Stimulated activated CD4-positive, alpha-beta T cell treated with anti-CD3 and anti-CD28 coated beads, Interleukin-2, amount 100 ng/mL, for 4 hours (primary cell): ENCODE measurements at places on chromosomes 1 and 21.

DNA sequence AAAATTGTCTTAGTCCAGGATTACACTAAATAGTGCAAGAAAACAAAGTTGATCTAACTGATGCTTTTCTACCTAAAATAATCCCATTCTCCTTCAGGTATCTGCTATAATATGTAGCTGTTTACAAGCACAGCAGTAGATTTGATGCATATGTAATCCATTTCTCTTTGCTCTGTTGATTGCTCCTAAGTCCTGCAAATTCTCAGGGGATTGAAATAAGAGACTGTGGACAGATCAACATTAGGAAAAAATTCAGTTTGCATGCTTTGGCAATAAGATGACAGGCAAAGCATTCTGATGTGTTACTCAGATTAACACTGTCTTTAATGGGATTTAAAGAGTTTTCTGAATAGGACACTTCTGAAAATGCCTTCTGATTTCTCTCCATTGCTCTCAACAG lies 34.7 kb downstream of the RNF11 start:
- no peak for DNase-seq

DNA sequence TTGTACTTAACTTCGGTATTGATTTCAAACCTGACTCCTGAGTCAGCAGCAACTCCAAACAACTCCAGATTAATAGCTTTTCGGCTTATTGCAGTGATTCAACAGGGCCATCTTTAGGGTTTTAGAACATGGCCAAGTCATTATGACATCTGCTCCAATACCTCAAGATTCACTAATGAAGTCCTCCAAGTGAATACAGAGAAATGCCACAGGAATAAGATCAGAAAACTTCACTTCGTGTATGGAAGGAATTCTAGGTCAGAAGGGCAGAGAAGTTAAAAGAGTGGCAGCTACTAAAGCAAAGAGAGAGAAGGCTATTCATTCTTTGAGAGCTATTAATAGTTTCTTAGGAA lies 7.6 kb upstream of the C1orf116 start:
- no peak for DNase-seq

DNA sequence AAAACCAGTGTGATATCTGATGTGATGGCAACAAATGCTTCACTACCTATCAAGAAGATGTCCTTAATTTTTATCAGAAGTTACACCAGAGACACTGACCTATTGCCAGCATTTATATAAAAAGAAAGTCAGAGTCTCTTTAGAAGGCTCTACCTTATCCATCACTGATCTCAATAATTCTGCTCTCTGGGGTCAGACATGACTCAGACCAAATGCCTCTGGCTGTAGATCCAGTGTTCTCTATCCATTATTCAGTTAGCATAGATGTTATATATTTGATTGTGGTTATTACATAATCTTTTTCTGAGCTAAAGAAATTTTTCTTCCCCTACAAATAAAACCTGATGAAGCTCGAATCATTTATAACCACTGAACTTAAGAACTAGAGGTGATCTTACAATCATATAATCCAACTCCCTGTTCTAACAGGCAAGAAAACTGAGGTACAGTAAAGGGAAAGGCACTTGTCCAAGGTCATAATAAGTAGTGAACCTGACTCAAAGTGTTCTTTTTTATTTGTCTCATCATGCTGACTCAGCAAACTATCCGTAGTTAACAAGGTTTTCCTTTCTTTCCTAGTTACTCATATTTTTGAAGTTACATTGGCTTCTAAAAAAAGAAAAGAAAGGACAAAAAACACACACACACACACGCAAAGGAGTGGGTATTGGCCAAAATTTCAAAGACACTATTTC lies 43.6 kb upstream of the ESRRG start:
- DNase-seq = no peak

GRCh38 chr21:42340187-42341050 lies 10.4 kb downstream of the TFF2 start:
- DNase-seq = no peak

GRCh38 chr1:165815725-165816124 lies 11.7 kb upstream of the UCK2 start:
- no peak for DNase-seq

- DNase-seq = no peak
Measured at GRCh38 chr1:47459253-47459788, 21.5 kb downstream of the FOXD2 start.

DNA sequence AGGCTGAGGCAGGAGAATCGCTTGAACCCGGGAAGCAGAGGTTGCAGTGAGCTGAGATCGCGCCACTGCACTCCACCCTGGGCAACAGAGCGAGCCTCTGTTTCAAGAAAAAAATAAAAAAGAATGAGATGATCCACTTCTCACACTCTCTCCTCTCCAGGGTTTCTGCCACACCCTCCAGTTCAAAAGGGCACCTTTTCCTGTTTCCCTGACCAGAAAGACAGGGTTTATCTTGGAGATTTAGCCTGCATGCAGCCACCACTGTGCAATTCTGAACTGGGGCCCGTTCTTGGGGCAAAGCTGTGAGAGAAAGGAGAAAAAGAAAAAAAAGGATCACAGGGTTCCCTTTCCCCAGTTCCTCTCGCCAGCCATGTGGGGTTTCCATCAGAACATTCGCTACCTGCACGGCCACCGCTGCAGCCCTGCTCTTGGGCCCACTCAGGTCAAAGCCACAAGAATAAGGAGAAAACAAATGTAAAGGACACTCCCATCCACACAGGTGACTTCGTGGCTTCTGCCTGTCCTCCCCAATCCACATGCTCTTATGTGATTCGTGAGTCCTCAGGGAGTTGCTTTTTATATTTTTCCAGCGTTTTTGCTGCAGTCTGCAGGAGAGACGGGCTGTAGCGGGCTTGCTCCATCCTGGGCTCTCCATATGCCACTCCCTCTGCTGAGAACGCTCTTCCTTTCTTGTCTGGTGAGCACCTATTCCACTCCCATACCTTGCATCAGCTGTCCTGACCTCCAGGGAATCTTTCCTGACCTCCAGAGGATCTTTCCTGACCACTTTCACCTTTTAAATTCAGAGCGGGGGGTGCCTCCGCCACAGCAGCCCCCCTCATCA lies 26.4 kb downstream of the GNG4 start:
- DNase-seq = no peak

DNA sequence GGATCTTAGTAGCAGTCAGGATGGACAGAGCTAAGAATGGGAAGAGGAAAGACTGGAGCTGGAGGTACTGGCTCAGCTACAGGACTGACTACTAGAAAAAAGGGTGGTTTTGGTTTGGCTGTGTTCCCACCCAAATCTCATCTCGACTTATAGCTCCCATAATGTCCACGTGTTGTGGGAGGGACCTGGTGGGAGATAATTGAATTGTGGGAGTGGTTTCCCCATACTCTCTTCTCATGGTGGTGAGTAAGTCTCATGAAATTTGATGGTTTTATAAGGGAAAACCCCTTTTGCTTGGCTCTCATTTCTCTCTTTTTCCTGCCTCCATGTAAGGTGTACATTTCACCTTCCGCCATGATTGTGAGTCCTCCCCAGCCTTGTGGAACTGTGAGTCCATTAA lies 466.5 kb upstream of the DEPDC1 start:
- no peak for DNase-seq

- no peak for DNase-seq
Measured at GRCh38 chr1:224799083-224799482, 130.4 kb upstream of the DNAH14 start.
